NCI-H2081 (cell line): ENCODE measurements at places on chromosomes 3 and 15.
A peak's percentile ranks its signal among the peaks of the same experiment; 100 is the strongest.

DNA sequence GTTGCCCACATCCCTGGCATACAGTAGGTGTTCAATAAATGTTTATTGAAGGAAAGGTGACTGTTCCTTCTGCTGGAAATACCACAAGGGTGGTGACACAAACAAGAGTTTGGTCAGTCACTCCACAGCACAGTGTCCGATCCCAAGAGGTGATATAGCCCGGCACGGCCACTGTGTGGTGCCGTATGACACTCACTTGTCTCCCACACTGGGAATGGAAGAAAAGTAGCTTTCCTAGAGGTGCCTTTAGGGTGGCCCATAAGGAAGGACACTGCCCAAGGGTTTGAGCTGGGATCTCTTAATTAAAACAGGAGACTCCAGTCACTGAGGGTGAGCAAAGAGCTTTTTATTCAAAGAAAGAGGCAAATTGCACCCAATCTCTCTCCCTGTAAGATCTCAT is 40.5 kb downstream of the TGM4 start:
- no peak for DNase-seq

GRCh38 chr3:107943786-107944523 is 146.9 kb downstream of the CD47 start:
- no peak for DNase-seq

- no peak for DNase-seq
Measured at GRCh38 chr15:40290918-40291574, 8.2 kb upstream of the ANKRD63 start.

GRCh38 chr3:46019707-46020106 is 7.6 kb downstream of the XCR1 start:
- DNase-seq = no peak

GRCh38 chr3:134359121-134360010 is 14.9 kb downstream of the AMOTL2 start:
- DNase-seq = no peak

- DNase-seq = no peak
Measured at GRCh38 chr15:40323953-40324937, 753 bp downstream of the INAFM2 start.

GRCh38 chr15:71768184-71768583 is 42.2 kb upstream of the NR2E3 start:
- DNase-seq = no peak

DNA sequence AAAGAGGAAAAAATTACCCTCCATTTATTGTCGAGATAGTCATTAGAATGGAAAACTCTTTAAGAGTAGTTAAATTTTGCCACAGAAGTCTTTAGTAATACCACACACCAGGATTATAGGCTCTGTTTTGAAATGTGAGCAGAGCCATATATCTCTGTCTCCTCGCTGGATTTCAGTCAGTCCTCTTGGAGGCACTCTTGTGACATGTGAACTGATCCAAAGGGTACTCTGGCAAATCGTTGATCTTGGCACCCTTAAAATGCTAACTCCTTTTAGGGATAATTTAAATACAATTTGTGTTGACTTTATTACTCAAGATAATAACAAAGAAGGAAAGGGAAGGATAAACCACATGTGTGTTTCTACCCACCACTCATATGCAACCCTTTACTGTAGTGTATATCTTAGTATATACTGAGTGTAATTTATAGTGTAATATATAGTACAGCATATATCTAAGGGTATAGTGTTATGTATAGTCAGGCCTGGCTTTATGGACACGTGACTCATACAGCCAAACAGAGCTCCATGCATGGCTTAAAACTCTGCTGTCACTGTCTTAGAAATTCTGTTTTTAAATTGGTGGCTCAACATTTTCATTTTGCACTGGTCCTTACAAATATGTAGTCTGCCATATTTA is 12.3 kb upstream of the KPNA4 start:
- DNase-seq = no peak

DNA sequence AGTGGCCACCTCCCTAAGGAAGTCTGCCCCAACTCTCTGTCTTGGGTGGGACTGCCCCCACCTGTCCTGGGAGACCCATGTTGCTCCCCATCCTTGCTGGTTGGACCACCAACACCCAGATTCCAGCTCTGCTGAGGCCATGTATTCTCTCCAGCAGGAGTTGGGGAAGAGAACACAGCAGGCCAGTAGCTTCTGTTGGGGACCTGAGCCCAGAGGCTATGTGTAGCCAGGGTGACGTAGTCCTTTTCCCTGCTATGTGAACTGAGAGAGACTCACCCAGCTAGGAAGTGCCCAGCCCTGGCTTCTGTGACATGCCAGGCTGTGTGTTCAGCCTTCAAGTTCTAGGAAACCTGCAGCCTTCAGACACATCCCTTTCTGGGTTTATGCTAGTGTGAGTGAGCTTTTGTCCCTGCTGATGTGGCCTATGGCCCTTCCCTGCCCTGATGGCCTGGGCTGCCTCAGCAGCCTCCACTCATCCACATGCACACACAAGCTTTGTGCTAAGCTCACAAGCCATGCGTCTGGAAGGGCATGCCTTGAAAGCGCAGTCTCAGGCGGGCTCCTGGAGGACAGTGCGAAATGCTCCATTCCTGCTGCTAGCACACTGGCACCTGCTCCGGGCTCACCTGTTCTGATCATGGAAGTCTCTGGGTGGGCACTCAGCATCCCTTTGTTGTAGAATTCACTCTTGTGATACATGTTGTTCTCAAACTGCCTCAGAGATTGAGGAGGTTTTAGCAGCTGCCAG is 42.6 kb downstream of the KY start:
- no peak for DNase-seq

GRCh38 chr3:129382366-129382765 is 46.1 kb downstream of the EFCAB12 start:
- no peak for DNase-seq

GRCh38 chr3:86793786-86794185 is 197.2 kb downstream of the VGLL3 start:
- peak; percentile 12 for DNase-seq
